ENCODE measurements at places on chromosomes 2 and 18.

DNA sequence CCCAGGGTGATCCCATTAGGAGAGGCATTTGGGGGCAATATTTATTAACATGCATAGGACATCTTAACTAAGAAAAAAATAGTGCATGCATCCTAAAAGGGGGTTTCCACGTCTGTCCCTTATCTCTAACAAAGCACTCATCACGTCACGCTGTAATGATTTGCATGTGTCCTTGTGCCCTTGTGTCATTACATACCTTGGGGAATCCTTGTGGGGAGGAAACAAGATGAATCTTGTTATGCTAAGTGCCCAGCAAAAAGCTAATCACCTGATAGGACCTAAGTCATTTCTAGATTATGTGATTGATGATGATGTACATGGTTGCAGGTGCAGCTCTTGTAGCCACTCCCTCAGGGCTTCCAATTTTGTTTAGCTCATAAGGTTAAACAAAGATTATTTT lies 250.9 kb downstream of the FBXO15 start:
- DNase-seq, result peak; percentile 21

DNA sequence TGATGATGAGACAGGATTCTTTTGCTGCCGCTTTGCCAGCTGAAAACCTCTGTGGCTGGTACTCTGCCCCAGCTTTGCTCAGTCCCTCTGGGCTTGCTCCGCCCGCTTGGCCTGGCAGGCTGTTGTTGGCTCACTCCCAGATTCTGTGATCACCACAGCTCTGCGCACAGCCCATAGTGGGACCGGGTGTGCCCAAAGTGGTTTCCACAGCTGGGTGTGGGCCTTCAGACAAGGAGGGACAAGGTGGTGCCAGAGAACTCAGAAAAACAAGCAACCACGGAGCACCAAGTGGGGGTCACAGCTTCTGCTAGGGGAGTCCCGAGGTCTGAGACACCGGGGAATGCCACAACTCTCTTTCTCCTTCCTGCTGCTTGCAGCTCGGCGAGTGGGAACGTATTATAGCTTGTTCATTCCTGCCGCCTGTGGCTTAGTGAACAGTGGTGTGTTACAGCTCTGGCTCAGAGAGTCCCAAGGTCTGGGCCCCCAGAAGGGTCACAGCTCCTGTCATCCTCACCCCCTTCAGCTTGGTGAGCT lies 9.2 kb upstream of the KYNU start:
- peak; percentile 53 for DNase-seq

GRCh38 chr2:47062681-47063537 lies 92.2 kb downstream of the STPG4 start:
- no peak for DNase-seq

DNA sequence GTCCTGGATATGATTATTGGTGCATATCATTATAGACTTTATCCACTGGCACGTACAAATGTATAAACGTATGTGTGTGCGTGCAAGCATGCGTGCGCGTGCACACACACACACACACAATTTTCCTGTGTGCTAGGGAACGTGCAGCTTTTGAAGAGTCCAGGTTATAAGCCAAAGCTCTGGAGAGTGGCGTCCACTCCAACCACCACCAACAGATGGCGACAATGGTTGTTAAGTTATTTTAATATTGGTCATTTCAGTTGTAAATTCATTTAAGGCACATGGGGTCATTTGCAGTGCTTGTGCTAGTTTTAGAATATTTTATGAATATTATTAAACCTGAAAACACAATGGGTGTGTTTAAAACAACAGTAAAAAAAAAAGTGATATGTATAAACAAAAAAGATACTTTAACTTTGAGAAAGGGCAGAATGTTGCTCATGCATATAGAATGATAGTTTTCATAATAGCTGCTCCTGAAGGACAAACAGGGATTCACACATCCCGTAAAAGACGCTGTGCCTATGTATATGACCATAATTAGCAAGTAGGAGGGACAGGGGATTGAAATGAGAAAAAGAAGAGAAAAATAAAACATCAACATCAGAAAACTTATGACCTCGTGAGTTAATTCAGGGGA lies 124.2 kb upstream of the ITGB6 start:
- peak; percentile 55 for DNase-seq

DNA sequence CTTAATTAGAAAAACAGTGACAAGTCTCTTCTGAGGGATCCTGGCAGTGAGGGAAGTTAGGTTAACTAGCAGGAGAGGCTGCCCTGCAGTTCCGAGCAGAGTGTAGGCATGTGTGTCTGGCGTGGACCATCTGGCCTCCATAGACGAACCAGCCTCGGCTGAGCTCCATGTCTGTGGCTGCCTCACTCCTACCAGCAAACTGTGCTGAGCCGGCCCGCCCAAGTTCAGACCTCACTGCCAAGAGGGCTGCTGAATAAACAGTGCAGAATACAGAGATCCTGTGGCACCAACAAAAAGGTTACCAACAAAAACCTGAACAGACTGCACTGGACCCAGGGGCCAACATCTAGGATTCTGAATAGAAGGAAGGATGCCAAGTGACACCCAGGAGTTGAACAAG lies 27.3 kb downstream of the INO80C start:
- no peak for DNase-seq

All from B cell (primary cell).